ENCODE measurements at places on chromosomes 11 and 22. TPM values are rescaled to one million over a fixed set of nuclear protein-coding genes. Genes with fewer than 3 reads are reported as not detected.

GRCh38 chr11:62905927-62906531 lies 15.1 kb downstream of the CHRM1 start:
- DNase-seq, result peak; percentile 89

DNA sequence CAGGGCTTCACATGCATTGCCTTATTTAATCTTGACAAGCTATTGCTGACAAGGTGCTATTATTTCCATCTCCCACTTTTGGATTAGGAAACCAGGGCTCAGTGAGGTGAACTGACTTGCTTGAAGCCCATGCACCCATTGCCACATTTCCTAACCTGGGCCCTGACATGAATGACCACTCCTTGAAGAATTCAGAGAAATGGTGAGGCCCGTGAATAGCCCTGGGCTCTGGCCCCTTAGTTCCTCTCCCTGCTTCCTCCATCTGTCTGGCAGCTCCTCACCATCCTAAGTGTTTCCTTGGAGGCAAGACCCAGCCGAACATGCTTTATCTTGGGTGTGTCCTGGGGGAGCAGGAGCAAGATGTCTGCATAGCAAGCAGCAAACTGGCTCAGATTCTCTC lies 56.1 kb upstream of the NECTIN1 start:
- no peak for DNase-seq

DNA sequence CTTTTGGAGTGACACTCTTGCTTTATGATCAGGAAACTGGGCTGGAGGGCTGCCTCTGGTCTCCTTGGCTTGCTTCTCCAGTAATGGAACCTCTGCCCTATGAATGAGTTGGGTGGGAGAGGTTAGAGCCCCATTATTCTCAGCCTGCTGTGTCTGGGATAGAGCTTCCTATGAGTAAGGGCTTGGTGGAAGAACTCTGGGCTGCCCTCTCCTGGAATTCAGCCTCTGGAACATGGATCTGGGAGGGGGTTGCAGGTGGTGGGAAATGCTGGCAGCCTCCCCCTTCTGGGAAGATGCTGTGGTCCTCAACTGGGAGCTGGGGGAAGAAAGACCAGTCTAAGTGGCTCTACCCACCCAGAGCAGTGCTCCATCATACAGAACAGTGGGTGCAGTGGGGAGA lies 81.8 kb upstream of the SYN3 start:
- no peak for DNase-seq

DNA sequence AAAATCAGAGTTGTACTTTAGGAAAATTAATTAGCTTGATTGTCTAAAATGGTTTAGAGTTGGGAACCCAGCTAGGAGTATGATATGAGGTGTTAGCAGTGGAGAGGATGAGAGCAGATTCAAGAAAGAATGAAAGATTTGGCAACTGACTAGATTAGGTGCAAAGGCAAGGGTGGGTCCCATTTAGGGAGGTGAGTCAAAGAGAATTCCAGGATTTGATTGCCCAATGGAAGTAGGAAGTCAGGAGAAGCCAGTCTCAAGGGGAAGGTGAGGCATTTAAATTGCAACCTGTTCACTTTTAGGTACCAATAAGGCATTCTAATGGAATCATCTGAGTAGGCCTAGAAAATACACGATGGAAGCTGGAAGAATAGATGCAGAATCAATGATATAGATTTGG lies 3.6 kb upstream of the CKAP5 start:
- DNase-seq, result no peak

DNA sequence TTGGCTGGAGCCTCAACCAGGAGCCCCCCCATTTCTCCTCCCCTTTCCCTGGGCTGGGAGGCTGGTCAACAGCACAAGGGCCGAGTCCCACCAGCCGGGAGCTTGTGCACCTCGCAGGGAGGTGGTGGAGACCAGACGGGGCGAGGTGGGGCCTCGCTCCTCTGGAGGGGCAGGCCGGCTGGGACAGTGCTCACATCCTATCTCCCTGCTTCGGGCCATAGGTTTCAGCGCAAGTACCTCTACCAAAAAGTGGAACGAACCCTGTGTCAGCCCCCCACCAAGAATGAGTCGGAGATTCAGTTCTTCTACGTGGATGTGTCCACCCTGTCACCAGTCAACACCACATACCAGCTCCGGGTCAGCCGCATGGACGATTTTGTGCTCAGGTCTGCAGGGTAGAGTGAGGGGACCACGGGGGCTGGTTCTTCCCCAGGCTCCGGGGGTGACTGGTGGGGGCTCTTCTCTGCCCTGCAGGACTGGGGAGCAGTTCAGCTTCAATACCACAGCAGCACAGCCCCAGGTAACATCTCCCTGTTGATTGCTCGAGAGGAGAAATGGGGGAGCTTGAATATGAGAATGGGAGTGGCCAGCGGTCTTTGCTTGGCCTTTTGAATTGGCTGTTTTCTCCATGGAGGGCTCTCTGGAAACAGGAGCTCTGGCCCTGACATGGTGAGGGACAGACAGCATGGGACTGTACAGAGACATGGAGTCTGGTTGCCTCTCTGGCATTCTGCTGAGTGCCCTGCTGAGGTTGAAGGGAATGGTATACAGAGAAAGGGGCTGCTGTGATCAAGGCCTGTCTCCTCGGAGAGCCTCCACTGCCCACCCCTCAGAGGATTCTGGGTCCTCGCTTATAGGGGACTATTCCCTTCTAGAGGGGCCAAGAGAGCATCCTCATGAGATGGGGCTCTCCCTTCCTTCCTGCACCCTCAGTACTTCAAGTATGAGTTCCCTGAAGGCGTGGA lies 3.3 kb downstream of the SIDT2 start:
- peak; percentile 63 for DNase-seq

DNA sequence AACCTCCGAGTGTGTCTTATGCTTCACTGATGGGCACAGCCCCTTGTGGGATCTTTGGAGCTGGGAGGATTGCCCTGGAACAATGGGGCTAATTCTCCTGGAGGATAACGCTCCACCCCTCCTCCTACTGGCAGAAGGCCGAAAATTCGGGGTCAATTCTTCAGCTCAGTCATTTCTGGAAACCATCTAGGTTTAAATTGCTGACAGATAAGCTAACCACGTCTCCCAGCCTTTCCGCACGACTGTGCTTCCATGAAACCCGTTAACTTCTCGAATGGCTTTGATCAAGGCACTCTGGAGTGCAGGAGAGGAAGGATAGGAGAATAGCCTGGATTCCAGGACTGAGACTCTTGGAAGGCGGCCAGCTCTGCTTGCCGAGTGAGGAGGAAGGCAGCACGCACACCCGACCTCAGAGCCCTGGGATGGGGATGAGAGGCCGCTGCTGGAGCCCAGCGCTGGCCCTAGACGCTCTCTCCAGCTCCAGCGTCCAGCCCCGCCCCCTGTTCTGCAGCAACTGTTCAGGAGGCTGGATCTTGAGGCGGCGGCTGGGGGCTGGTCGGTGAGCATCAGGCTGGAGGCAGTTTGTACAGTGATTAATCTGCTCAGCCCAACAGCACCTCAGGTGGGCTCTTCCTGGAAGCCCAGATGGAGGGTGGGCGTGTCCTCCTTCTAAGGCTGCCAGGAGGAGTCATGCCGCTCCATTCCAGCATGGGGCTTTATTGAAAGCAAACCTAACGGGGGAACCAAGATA lies 176.7 kb upstream of the NCAM1 start:
- peak; percentile 88 for DNase-seq

DNA sequence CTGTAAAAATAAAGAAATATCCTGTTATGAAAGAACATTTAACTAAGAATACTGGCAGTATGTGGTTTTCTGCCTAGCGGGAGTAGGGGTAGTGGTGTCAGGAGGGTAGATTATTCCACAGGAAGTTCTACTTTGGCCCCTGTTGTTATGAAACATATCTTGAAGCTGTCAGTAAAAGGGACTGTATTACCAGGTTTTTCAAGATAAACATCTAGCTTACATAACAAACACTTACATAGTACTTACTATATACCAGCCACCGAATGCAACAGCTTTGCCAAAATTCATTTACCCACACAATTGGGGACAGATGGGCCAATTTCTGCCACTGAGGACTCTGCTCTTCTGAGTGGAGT lies 3.7 kb downstream of the TMEM123 start:
- no peak for DNase-seq

GRCh38 chr11:24963852-24964251 lies 467.0 kb downstream of the LUZP2 start:
- DNase-seq, result no peak

- DNase-seq, result no peak
Observed at GRCh38 chr11:47509077-47509536, 43.8 kb downstream of the CELF1 start.

DNA sequence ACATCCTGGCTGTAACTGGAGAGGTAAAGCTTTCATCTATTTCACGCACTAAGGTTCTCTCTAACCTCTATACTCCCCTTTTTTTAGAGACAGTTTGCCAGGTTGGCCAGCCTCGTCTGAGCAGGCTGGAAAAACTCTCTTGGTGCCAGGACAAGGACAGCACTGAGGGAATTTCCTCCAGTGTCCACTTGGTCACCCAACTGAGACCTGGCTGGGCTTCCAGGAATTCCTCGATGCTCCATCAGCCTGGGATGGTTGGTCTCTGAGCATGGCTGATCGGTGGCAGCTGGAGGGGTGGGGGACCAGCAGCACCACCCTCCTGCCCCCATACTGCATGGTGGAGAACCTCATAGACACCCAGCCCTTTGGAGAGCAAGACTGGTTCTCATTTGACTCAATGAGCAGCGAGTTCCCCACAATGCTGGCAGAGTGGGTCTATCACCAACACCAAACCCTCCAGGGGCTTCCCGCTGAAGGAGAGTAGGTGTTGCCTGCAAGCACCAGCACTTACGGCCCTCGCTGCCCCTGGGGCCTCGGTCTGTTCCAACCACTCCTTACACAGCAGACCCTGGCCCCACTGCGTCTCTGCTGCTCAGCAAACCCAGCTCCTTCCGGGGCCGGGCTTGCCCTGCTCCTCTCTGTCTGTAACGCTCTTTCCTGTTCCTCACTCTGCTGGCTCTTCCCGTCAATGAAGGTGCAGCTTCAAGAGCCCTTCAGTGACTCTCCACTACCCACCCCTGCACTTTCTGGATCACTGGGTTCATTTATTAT lies 122.2 kb downstream of the ST3GAL4 start:
- no peak for DNase-seq

DNA sequence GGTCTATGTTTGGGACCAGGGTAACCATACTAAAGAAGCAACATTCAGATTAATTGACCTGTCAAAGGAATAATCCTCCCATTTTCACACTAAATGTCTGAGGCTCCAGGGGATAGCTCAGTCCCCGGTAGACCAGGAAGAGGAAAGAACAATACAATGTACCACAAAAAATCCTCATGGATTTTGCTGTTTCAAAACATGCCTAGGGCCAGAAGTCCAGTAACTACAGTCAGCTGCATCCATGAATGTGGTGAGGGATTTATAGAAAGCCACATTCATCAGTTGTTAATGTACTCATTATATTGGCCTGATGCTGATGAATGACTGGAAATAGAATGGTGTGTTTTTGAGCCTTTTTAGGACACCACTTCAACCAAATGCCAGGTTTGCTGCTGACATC lies 6.9 kb upstream of the ETS1 start:
- DNase-seq, result no peak

DNA sequence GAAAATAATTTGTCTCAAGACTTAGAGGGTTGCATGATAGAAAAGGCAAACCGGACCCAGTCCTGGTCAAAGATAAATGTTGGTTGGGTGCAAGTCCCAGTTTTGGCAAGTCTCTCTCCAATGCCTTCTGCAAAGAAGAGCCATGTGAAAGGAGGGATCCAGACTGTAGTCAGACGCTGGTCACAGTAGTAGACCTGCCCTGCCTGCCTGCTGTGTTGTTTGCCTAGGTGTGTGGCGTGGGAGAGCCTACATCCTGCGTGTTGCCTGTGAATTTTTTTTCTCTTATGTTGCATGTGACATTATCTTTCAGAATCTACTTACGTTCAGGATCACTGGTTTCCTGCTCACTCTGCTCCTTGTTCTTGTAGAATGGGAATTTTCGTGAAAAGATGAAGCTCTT lies 197.6 kb upstream of the CCDC90B start:
- DNase-seq, result no peak

DNA sequence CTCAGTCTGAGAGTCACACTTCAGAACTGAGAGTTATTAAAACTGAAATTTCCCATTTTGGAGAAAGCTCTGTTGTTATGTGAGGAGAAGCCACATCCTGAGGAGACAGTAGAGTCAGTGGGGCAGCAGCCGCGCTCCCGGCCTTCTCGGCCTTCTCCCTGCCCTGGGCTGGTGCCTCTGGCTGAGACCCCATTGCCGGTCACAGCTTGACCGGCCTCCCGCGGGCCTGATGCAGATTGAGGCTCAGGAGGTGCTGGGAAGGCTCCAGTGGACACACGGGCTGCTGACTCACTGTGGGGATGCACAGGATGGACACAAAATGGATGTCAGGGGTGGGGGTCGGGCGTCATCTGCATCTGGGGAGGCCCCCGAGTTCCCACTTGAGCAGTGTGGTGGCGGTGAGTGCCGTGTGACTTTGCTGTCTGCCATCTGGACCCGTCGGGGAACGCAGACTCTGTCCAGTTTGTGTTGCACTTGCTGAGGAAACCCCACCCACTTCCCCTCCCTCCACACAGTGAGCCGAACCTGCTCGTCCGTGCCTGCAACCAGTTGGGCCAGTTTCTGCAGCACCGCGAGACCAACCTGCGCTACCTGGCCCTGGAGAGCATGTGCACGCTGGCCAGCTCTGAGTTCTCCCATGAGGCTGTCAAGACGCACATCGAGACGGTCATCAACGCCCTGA lies 50.1 kb downstream of the MUC6 start:
- DNase-seq, result no peak

GRCh38 chr11:26028393-26028911 lies 303.5 kb upstream of the ANO3 start:
- DNase-seq, result no peak

DNA sequence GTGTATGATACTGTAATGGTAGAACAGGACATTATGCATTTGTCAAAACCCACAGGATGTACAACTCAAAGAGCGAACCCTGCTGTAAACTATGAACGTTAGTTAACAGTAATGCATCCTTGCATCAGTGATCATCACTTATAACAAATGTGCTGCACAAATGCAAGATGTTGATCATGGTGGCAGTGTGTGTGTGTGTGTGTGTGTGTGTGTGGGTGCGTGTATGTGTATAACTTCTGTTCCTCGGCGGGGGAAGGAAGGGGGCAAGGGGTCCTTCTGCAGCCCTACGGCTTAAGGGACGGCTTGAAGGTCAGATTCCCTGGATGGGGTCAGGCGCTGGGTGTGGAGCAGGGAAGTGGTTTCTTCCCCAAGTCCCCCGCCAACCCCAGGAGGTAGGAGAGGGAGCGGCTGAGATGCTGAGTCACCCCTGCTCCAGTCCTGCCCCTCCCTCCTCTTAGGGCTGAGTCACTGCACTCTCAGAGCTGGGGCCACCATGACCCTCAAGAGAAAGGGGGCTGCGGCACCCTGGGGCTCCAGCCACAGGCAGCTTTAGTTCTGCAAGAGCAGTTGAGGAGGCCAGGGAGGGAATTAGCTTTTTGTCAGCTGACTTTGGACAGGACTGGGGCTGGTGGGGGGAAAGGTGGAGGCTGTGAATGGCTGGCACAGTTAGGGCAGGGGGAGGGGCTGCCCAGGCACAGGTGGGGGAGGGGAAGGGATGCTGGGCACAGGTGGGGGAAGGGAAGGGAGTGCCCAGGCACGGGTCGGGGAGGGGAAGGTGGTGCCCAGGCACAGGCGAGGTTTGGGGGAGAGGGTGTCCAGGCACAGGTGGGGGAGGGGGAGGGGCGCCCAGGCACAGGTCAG lies 8.8 kb upstream of the CTSD start:
- peak; percentile 81 for DNase-seq

The EHF gene
- total RNA-seq, result 3.9 TPM

The APOBEC3H gene
- not detected for total RNA-seq

The HPX gene
- 0.54 TPM for total RNA-seq

The CDKN1C gene
- total RNA-seq, result 37.2 TPM

The HEPHL1 gene
- total RNA-seq, result not detected

The NAALADL1 gene
- 73.1 TPM for total RNA-seq

The INPP5J gene
- total RNA-seq, result 1.5 TPM

The C22orf31 gene
- not detected for total RNA-seq

The GTF2H1 gene
- 50.7 TPM for total RNA-seq

The SCT gene
- not detected for total RNA-seq

The MPPED1 gene
- not detected for total RNA-seq

The POU2AF3 gene
- 2.5 TPM for total RNA-seq

The CHRM4 gene
- 0.55 TPM for total RNA-seq

The OR8G5 gene
- total RNA-seq, result not detected

Data from sigmoid colon (tissue), 7 donors.